CD4-positive, alpha-beta T cell treated with Interferon gamma for 1 hour (primary cell): ENCODE measurements at places on chromosomes 3 and 15.
A peak's percentile ranks its signal among the peaks of the same experiment; 100 is the strongest.

GRCh38 chr3:13594991-13595421, 46.1 kb downstream of the FBLN2 start:
- DNase-seq: no peak

- DNase-seq: no peak
These were observed 35.1 kb upstream of the MLF1 start for GRCh38 chr3:158535918-158536317.

- DNase-seq: peak; percentile 84
These were observed at the start of gene APH1B for GRCh38 chr15:63277038-63277892. TSS of gene APH1B (plus strand) at chr15:63277605. CDS start at chr15:63277624, 19 bp downstream.

- no peak for DNase-seq
These were observed 410.3 kb downstream of the AGBL1 start for GRCh38 chr15:86489981-86490380.

GRCh38 chr3:107426223-107426622, 49.0 kb downstream of the CCDC54 start:
- DNase-seq: no peak

GRCh38 chr3:192842711-192843110, 74.9 kb downstream of the MB21D2 start:
- no peak for DNase-seq

DNA sequence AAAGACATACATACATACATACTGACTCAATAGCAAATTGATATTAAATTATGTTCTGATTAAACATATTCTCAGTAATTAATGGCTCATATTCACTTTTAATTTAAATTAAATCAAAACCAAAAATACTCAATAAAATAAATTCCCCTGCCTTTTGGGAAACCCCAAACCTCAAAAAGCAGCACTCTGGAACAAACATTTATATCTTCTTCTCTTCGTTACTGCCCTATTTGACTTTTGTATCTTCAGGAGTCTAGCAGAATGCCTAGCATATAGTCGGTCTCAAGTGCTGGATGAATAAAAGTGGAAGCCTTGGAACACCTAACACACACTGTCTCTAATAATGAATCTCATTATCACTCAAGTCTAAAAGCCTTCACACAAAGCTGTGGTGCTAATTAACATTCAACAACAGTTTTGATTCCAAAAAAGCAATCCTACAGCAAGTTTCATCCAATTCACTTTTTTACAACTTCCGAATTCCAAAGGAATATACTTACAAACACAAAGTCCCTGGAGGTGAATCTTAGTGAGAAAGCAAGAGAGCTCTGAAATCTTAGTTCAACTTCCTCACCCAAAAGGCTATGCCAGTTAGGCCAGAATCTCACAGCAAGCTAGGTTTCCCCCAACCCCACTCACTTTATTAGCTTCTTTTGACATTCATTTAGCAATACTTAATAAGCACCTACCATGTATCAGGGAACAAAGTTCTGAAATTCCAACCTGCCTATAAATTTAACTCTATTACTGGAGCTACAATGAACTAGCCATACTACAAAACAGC, 35.0 kb downstream of the GSK3B start:
- DNase-seq: no peak

GRCh38 chr3:54121414-54122323, 683 bp upstream of the CACNA2D3 start:
- no peak for DNase-seq

- DNase-seq: no peak
These were observed 37.4 kb upstream of the LDHAL6B start for GRCh38 chr15:59169251-59169708.

DNA sequence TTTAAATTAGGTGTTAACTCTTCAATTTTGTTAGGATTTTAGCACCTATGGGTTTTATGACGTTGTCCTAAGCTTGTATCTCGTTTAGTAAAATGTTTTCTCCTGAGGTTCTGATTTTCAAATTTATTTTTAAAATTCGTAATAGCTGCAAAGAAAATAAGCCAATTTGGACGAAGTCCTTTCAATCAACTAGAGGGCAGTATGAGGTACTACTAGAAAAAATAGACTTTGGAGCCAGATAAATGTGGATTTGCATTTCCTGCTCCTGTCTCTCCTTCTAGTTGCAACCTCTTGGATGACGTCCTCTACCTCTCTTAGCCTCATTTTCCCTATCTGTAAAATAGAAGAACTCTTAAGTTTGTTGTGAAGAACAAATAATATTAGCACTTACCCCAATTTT, 81.1 kb downstream of the SLTM start:
- no peak for DNase-seq

GRCh38 chr3:42175386-42176240, 84.5 kb downstream of the TRAK1 start:
- no peak for DNase-seq

- DNase-seq: no peak
These were observed 440.7 kb upstream of the THBS1 start for GRCh38 chr15:39140060-39140604.

GRCh38 chr15:72237853-72238224, 6.8 kb upstream of the PKM start:
- no peak for DNase-seq

- peak; percentile 55 for DNase-seq
These were observed 22.5 kb downstream of the SLC6A6 start for GRCh38 chr3:14424711-14425580.

GRCh38 chr15:38699633-38700230, 135.1 kb upstream of the RASGRP1 start:
- peak; percentile 66 for DNase-seq

DNA sequence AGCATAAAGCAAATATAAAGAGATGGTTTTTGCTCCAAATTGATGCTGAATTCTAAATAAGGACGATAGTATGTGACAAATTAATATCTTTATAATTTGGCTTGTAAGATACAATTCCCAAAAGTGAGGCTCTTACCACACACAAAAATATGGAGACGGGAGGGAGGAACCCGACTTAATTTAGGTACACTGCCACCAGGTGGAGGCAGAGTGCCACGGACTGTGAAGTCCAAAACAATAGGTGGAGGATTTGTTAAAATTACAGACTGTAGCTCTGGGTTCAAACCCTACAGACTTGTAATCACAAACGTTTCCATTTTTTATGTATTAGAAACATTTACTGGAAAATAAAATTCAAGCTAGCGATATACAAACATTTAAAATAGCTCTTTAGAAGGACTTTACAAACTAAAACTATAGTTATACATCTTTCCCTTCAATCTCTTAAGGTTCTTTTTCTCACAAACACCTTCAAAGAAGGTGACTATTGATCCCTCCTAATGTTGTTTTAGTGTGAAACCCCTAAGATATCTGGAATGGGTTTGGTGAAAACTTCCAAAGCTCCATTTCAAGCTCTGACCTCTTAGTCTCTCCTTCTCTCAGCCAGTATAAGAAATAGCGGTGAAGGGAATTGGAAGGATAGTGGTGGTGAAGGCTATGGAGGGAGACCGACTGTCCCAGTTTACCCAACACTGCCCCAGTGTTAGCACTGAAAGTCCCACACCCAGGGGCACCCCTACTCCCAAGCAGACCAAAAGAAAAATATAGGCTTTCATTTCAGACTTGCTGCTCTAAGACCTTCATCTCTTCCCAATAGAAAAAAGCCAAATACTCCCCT, 89.7 kb downstream of the AQP9 start:
- peak; percentile 56 for DNase-seq
